ENCODE measurements at places on chromosomes 6 and 20.

DNA sequence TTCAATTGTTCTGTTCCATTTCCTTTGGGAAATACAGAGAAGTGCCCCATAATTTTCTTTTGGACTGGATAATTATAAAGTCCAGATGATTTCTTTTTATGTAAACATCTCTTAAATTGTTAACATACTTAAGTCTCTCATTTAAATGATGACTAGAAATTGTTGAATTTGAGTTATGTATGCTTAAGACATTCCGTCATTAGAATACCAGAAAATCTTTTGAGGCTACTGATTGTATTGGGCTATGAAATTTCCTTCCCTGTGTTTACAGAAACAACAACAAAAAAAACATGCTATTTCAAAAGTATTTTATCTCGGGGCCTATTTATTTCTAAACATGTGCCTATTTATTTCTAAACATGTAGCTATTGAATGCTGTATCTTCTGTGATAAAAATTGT, 125.4 kb downstream of the SH3BGRL2 start:
- DNase-seq: no peak

- no peak for DNase-seq
Measured at GRCh38 chr6:11210386-11211138, 21.9 kb downstream of the NEDD9 start.

DNA sequence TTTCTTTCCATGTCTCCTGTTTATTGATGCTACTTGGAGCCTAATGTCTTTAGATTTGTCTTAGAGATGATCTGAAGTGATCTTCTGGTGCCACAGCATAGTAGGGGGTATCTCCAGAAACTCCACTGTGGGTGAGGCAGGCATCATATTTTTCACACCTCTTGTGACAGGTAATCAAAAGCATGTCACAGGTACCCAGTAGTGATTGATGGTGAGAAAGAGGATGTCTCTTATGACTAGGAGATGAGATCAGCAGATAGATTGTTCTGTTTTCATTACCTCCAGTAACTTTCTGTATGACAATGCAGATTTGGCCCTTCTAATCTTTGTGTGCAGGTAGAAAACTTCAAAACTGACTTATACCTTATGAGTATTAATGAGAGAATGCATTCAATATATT, 13.5 kb downstream of the NCOA7 start:
- no peak for DNase-seq

GRCh38 chr6:159874435-159874834, 16.4 kb upstream of the MAS1 start:
- DNase-seq: peak; percentile 76

DNA sequence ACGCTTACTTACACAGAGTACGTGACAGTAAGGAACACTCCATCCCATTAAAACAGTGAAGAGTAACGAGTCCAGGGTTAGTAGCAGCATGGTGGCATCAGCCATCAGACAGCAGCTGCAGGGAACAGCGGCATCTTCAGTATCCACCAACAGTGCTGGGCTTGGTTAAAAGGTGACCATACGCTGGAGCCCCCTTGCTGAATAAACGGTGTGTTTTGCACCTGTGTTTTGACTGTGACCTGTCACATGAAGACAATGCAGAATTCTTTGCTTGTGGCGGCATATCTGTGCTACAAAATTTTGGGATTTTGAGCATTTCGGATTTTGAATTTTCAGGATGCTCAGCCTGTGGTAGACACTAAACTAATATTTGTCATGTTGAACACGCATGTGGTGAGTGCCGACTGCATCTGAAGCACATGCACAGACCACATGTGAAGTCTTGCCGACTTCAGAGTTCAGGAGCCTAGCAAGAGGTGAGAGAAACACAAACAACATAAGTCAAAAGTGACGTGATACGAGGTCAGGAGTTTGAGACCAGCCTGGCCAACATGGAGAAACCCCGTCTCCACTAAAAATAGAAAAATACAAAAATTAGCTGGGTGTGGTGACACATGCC, 69.3 kb upstream of the FRMD1 start:
- DNase-seq: peak; percentile 88

DNA sequence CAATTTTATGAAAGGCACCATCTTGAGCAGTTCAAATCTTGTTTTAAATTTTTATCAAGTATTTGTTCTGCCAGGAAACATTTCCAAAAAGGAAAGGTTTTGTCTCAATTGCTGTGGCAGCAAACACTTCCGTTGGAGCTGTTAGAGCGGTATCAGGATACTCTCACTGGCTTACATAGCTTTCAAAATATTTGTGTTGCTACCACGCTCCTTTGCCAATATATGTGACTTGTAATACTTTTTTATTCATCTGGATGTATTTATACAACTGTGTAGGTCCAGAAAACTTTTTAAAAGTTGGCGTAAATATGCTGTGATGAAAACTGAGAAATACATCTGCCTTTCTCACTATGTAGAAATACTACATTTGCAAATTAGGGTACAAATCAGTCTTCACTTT, 37.8 kb upstream of the NHSL1 start:
- DNase-seq: no peak

DNA sequence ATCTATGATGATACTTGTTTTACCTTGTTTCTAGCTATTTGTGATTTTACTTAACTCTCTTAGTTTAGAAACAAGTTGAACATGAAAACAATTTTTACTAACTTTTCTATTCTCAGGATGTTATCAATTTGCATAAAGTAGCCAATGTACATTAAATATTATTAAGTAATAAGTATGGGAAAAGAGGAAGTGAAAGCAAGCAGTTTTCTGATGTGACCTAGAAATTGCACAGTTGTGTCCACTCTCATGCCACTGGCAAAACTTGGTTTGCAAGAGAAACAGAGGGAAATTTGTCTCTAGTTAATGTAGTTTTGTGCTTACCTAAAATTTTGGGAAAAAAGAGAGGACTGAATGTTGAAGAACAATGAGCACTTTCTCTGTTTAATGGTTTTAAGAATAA, 19.2 kb upstream of the TSPYL1 start:
- no peak for DNase-seq

- DNase-seq: peak; percentile 96
Measured at GRCh38 chr6:32952817-32953739, at the start of gene HLA-DMA. Gene HLA-DMA, minus strand, starts transcription at chr6:32953097. Its CDS starts 61 bp downstream, at chr6:32953036.

All from vagina (tissue), 2 donors.